ENCODE measurements at places on chromosomes 12 and 14.

- DNase-seq, result no peak
Measured at GRCh38 chr12:33555128-33555527, 115.5 kb upstream of the SYT10 start.

DNA sequence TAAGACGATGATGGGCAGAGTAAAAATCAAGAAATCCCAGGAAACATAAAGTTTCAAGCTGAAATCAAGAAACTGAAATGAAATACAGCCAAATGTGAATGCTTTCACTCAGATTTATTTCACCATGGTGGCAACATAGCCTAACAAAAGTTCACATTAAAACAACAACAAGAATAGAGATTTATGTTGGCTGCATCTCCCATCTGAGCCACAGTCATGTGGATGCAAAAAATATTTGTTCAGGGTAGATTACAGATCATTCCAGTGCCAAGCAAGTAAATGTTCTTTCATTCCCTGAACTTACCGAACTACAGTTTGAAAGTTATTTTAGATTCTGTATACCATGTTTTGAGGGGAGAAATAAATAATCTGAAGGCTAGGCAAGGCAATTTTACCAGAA lies 159.9 kb upstream of the TMTC1 start:
- DNase-seq, result no peak

- no peak for DNase-seq
Measured at GRCh38 chr12:45658020-45658419, 71.5 kb upstream of the ARID2 start.

- no peak for DNase-seq
Measured at GRCh38 chr14:91931478-91932088, 15.9 kb downstream of the FBLN5 start.

- no peak for DNase-seq
Measured at GRCh38 chr12:116650062-116650461, 87.8 kb downstream of the SPRING1 start.

DNA sequence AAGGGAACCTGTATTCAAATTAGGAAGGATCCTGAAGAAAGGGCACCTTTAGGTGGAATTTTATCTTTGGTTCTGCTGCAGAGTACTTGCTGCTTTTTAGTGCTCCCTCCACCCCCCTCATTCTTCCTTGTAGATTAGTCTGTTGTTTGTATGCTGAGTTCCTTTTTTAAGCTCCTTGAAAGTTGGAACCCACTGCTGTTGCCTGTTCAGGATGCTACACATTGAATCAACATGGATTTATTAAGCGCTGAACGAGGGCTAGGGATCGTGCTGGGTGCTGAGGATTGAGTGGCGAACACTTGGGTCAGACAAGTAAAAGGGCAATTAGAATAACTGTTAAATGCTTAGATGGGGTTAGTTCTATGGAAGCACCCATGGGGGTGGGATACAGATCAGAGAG lies 884 bp upstream of the AMN1 start:
- no peak for DNase-seq

GRCh38 chr12:7203109-7203508 lies 13.6 kb downstream of the PEX5 start:
- DNase-seq, result no peak
